ENCODE measurements at places on chromosomes 3 and 15. TPM values are rescaled to one million over a fixed set of nuclear protein-coding genes. Genes with fewer than 3 reads are reported as not detected.

The SLC28A1 gene
- not detected for polyA plus RNA-seq

The TM4SF4 gene
- not detected for polyA plus RNA-seq

The NR2E3 gene
- 1.5 TPM for polyA plus RNA-seq

The PRKCD gene
- polyA plus RNA-seq = 25.2 TPM

The TBC1D21 gene
- polyA plus RNA-seq = not detected
